ENCODE measurements at places on chromosomes 1 and 21.

GRCh38 chr1:228392111-228392936, 14.3 kb downstream of the TRIM11 start:
- DNase-seq, result no peak

DNA sequence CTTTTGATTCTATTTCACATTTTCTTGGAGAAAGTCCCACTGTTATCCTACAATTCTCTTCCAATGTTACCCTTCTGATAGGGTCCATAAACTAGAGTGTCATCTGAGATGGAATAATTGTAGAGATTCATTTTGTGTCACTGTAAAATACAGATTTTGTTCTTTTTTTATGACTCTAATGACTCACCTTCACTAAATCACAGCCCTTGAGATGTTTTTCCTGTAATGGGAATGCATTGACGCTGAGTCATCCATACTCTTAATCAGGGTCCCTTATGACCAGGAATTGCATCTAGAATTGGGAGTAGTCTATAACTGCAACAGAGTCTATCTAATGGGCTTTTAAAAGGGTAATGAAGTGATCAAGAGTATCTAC, 315.5 kb downstream of the TGFB2 start:
- DNase-seq, result no peak

DNA sequence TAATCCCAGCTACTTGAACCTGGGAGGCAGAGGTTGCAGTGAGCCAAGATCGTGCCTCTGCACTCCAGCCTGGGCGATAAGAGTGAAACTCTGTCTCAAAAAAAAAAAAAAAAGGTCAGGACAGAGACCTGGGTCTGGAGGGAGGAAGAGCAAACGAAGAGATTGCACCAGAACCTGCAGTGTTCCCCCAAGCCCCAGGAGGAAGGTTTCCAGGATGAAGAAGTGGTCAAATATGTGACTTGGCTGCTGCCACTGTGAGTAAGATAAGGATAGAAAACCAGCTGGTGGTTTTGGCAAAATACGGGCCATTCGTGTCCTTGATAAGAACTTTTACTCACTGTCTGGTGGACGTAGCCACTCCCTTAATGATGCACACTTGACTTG, 42.2 kb downstream of the CLDN14 start:
- no peak for DNase-seq

DNA sequence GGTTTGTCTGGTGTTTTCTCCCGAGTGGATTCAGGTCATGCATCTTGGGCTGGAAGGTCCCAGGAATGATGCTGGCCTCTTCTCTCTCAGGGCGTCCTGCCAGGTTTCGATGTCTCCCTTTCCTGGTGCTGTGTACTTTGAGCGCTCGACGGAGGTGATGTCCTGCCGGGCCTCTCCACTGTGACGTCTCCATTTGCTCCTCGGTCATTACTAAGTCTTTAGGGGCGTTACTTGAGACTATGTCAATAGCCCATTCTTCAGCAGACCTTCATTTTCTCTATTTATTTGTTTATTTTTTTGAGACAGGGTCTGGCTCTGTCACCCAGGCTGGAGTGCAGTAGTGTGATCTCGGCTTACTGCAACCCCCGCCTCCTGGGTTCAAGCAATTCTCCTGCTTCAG, 37.2 kb upstream of the TNFRSF1B start:
- DNase-seq, result no peak

- no peak for DNase-seq
These were observed 39.1 kb upstream of the ADAM30 start for GRCh38 chr1:119935373-119935772.

GRCh38 chr1:188058801-188059200, 1230.1 kb downstream of the PLA2G4A start:
- no peak for DNase-seq

DNA sequence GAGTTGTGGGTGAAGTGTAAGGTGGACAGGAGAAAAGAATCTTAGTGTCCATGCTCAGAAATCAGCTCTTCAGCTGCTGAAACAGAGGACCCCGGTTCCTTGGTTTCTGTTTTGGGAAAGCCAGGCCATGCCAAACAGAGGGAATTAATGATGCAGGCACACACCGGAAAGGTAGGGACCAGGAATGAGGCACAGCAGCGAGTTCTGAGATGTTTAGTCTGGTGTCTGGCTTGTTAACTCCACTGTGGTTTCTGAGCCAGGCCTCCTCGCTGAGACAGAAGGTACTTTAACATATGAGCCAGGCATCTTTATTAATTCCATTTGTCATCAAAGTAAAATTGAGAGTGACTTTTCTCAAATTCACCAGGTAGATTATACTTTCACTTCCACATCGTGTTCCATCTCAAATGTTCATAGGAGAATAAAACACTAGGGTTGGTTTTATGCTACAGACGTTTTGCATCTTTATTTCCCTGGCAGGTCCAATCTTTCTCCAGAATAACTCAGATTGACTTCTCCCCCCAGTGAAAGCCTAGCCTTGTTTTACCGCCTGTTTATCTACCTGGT, 23.5 kb downstream of the LRRC8D start:
- no peak for DNase-seq

DNA sequence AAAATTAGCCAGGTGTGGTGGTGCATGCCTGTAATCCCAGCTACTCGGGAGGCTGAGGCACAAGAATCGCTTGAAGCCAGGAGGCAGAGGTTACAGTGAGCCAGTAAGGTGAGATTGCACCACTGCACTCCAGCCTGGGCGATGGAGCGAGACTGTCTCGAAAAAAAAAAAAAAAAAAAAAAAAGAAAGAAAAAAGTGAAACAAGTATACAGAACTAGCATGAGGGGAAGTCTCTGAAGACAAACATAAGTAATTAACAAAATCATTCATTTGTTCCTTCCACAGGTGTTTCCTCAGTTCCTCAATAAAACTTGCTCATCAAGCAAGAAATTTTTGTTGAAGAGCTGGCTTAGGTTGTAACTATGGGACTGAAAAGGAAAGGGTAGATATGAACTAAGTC, 52.2 kb upstream of the CNN3 start:
- DNase-seq, result no peak

- peak; percentile 67 for DNase-seq
These were observed 33.5 kb upstream of the ABCD3 start for GRCh38 chr1:94384485-94385265.

GRCh38 chr21:38500073-38500472, 1.8 kb upstream of the ERG start:
- DNase-seq, result no peak

GRCh38 chr1:43039228-43040055, 80.8 kb upstream of the SLC2A1 start:
- DNase-seq, result peak; percentile 78

GRCh38 chr21:23455676-23456075, 2151.6 kb downstream of the MRPL39 start:
- DNase-seq, result no peak

DNA sequence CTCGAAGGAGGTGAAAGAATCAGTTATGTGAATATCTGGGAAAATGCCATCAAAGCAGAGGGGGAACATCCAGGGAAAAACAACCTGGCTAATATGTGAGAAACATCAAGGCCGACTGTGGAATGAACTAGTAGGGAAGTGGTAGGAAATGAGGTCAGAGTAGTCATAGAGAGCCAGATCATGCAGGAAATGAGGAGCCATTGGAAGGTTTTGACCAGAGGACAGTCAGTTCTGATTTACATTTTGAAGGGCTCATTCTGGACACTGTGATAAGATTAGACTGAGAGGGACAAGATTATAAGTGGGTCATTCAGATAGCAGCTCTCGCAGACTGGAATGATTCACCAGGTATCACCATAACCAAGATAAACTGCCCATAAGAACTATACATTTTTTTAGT, 63.7 kb downstream of the SYT14 start:
- no peak for DNase-seq

- DNase-seq, result no peak
These were observed 83.5 kb upstream of the CDC42BPA start for GRCh38 chr1:227401562-227402342.

DNA sequence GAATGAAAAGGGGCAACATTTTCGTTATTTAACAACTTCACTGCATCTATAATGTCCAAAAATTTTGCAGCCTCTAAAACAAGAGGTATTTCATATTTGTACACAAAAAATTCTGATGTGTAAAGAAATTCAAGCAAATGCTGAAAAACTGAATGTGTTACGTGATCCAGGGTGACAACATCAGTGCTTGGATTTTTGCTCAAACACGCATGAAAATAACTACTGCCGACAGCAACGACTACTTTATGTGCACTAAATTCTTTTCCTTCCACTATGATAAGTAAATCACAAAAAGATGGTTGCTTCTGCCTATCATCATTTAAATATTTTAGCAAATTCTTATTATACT, 53.4 kb upstream of the ASPM start:
- DNase-seq, result no peak

DNA sequence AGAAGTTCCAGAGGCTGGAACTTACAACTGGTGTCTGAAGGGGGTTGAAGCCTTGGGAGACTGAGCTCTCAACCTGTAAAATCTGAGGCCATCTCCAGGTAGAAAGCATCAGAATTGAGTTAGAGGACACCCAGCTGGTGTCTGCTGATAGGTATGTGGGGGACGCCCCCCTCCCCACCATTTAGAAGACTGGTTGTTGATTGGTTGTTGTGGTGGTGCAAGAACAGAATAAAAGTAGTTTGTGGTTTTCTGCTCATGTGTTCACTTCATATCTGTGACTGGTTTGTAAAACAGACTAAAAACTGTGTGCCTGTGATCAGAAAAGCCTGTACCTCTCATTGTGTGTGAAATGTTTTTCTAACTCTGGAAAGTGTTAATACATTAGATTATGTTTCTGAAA, 33.2 kb upstream of the PDE4B start:
- no peak for DNase-seq

- no peak for DNase-seq
These were observed 34.9 kb downstream of the SIM2 start for GRCh38 chr21:36733857-36734256.

DNA sequence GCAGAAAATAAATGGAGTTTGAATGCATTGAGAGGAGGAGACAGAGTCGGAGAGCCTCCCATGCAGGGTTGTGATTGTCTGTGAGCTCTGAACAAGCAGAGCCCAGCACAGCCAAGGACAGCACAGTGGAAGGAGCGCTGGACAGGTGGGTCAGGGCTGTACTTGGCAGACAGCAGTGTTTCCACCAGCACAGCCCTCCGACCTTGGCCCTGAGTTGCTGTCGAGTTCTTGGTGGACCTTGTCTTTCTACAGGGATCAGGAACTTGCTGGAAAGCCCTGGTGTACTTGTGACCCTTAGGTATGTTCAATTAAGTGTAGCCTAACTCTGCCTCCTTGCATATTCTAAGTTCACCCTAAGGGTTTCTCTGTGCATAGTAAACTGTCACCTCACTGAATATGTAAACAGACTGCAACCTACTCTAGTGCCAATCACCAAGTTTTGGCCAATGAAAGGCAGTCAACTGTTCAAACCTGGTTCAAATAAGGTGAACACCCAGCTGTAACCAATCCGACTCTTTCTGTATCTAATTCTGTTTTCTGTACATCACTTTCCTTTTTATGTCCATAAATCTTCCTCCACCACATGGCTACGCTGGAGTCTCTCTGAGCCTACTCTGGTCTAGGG, 86.6 kb upstream of the SLC25A33 start:
- DNase-seq, result no peak

- peak; percentile 91 for DNase-seq
These were observed 49.5 kb upstream of the LRRN2 start for GRCh38 chr1:204735042-204735441.

- DNase-seq, result peak; percentile 45
These were observed 20.7 kb downstream of the C1QB start for GRCh38 chr1:22673486-22674409.

DNA sequence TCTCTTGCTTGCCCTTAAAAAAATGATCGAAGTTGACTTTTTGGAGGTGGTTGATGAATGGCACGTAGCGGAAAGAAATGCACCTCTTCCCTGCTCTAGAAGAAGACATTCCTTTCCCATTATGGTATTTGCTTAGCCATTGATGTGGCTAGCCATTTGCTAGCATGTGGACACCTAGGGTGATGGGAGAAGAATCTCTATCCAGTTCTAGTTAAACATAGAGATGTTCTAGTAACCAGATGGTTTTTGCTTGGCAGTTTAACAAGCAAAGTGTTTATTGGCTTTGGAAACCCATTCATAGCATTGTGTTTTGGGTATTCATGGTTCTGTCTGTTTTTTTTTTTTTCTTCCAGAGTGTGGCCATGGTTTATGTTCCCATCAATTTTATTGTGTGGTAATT, 78.9 kb downstream of the KCNJ6 start:
- DNase-seq, result no peak

- no peak for DNase-seq
These were observed 25.6 kb downstream of the EYA3 start for GRCh38 chr1:28062806-28063205.

DNA sequence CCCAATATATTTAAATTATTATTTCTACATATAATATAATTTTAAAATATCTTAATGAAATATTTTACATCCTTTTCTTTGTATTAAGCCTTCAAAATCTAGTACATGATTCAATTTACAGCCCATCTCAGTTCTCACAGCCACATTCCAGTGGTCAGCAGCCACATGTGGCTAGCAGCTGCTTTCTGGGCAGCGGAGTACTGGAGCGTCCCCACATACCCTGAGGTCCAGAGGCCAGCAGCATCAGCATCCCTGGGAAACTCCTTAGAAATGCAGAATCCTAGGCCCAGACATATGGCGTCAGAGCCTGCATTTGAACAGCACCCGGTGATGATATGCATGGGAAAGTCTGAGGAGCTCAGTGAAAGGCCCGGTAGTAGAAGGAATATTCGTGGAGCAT, 8.6 kb upstream of the LHX4 start:
- no peak for DNase-seq

DNA sequence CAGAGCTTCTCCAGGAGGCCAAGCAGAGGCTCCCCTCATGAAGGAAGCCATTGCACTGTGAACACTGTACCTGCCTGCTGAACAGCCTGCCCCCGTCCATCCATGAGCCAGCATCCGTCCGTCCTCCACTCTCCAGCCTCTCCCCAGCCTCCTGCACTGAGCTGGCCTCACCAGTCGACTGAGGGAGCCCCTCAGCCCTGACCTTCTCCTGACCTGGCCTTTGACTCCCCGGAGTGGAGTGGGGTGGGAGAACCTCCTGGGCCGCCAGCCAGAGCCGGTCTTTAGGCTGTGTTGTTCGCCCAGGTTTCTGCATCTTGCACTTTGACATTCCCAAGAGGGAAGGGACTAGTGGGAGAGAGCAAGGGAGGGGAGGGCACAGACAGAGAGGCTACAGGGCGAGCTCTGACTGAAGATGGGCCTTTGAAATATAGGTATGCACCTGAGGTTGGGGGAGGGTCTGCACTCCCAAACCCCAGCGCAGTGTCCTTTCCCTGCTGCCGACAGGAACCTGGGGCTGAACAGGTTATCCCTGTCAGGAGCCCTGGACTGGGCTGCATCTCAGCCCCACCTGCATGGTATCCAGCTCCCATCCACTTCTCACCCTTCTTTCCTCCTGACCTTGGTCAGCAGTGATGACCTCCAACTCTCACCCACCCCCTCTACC, 19.1 kb downstream of the CSF1 start:
- no peak for DNase-seq

DNA sequence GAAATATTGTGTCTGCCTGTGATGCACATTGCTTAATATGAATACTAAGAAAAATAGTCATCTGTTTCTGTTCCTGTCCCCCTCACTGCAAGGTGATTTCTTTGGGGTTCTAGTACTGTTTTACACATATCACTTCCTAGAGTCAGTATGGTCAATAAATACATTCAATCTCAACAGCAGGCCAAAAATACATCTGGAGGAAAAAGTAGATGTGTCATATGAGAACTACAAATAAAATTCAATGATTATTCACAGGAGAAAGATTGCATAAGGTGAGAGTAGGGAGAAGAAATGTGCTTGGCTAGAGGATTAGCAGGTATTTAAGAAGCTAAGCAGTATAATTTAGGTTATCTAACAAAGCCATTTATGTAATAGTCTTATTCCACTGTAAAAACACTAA, 45.3 kb upstream of the SAMSN1 start:
- DNase-seq, result no peak

Data from NCI-H510A treated with DMSO at 0.1 percent for 48 hours (cell line).